ENCODE measurements at places on chromosomes 2 and 18. TPM values are rescaled to one million over a fixed set of nuclear protein-coding genes. Genes with fewer than 3 reads are reported as not detected.

The TUBA4B gene
- not detected for total RNA-seq

DNA sequence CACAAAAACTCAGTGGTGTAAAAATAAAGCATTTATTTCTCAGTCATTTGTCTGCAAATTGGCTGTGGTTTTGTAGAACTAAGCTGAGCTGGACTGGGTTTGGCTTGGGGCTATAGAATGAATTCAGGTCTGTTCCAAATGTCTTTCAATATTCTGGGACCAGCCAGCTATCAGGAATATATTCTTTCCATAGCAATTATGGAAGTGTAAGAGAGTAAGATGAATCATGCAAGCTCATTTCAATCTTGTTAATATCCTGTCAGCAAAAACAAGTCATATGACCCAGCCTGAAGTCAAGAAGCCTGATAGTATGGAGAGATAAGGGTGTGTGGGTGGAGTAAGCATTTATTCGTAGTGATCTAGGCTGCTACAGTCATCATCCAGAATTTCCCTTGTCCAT, 481.0 kb upstream of the CDH2 start:
- peak; percentile 61 for DNase-seq

DNA sequence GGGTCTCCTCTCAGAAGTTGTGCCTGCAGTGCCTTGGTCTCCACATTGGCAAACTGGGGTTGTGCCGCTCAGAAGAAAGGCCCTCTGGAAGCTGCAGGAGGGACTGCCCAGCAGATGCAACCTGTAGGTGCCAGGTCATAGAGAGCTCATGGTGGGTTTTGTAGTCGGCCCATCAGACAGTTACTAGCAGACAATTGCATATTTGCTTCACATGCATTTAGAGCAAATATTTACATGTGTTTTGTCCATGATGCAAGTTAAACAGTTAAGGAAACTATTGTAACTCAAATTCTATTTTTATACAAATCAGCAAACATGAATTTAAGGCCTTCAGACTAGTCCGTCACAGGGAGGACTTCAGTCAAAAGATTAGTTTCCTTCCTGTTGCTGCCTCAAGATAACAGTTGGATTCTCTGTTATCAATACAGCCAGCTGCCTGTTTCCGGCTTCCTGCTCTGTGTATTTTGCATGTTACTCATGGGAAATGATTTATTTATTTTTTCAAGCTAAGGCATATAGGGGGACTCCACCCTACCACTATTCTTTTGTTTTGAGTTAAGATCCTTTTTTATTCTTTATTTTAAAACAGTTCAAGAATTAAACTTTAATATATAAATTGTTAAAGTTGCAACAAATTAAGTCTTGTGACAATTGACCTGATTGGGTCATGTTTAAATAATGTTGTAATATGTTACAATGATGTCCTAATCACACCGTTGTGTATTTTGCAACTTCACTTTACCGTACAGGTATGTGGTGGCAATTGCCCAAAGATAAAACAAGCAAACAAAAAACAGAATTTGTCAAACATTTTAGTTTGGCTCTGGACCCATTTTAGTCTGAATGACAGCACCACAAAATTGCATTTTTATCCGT, 133.5 kb downstream of the SPTBN1 start:
- no peak for DNase-seq

DNA sequence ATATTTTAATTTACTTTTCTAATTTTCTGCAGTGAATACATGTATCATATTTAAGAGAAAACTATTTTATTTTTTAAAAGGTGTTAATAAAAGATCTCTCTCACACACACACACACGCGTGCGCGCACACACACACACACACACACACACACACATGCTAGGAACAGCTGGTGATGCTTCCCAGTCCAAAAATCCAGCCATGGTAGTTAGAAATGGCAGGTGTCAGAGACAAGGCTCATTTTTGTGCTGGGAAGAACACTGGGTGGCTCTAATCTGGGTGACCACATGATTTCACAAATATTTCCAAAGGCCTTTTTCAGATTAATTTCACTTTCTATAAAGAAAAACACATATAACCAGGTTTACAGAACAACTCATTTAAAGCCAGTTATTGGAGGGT, 104.5 kb upstream of the NCK2 start:
- DNase-seq: no peak

The REG3G gene
- total RNA-seq: not detected

The ATP5F1A gene
- total RNA-seq: 597 TPM

- DNase-seq: no peak
Measured at GRCh38 chr2:11990576-11990975, 244.1 kb downstream of the LPIN1 start.

The DLX1 gene
- 7.8 TPM for total RNA-seq

GRCh38 chr2:139911160-139911559, 1131.0 kb upstream of the NXPH2 start:
- no peak for DNase-seq

- peak; percentile 98 for DNase-seq
Measured at GRCh38 chr2:71935262-71935848, 212.3 kb downstream of the CYP26B1 start.

DNA sequence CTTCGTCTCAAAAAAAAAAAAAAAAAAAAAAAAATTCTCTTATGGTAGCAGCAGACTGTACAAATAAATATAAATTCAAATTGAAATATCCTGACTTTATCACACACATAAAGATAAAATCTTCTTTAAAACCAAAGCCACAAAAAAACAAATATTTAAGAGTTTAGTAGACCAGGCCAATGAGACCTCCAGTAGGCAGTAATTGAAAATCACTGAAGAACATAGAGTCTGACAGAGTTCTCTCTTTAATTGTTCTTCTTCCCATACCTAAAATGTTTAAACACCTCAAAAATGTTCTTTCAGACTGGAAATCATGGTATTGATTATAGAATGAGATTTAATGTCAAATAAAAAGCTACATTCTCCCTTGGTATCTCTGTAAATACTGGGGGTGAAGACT, 20.8 kb downstream of the PRPF40A start:
- DNase-seq: no peak

DNA sequence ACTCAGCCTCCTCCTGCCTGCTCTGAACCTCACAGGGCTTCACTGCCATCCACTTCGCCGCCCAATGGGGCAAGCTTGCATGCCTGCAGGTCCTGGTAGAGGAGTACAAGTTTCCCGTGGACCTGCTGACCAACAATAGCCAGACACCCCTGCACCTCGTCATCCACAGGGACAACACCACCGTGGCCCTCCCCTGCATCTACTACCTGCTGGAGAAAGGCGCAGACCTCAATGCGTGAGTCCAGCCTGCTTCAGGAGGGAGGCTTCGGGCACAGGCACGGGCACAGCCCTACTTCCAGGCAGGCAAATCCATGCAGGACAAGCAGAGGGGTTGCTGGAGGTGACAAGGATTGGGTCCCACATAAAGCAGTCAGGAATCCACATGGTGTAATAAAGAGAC, 1.2 kb downstream of the ANKRD53 start:
- DNase-seq: no peak

The DNAH7 gene
- total RNA-seq: 1.3 TPM

DNA sequence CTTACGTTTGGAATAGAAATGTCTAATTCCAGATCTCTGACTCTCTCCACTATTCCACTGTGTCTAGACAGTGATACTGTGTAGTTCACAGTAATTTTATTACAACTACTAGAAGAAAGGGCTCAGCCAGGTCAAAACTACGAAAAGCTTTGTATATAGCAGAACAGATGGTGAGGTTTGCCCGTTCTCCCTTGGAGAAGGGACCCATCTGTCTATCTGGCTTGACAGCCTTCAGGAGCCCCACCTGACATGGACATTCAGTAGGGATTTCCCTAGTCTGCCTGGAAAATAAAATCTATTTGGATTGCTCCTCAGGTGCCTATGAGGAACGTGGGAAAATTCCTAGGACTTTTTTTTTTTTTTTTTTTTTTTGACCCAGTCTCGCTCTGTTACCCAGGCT, 435.4 kb downstream of the NRXN1 start:
- DNase-seq: no peak

DNA sequence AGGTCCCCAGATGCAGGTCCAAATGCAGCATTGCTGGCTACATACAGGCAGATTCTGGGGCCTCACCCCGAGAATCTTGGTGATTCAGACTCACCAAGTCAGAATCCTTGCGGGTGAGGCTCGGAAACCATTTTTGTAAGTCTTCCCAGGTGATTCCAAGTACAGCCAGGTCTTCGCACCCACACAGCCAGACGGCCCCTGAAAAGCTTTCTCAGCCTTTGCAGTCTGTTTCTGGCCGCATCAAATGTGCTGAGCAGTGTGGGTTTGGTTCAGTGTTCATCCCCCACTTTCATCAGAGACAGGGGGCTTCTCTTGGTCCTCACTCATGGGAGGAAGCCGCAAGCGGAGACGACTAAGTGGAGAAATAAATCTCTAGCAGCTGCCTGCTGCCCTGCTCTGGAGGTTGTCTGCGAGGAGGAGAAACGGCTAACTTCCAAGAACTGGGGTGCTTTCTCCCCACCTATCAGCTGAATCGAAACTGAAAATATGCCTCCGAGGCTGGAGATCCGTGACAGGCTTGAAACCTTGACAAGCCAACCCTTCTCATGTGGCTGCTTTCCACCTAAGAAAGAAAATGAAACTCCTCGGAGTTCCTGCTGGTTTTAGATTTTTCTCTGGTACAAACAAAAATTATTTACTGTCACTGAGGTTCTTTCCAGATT, 8.9 kb upstream of the TMEM185B start:
- peak; percentile 67 for DNase-seq

- DNase-seq: no peak
Measured at GRCh38 chr2:217643789-217644301, 358.9 kb downstream of the TNS1 start.

DNA sequence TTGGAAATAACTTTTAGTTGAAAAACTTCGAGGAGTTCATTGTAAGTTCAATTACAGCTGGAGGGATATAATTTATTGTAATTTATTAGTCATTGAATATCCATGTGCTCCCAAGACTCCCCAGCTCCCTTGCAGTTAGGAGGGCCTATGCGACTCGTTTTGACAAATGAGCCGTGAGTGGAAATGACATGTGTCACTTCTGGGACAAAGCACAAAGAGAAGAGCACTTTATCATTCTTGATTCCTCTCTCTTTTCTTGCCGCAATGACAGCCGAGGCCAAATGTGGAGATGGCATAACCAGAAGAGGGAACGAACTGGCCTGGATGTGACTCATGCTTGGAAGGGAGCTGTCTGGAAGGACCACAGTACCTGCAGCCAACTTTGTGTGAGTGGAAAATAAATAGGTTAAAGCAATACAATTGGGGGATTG, 44.2 kb upstream of the ITSN2 start:
- peak; percentile 52 for DNase-seq

DNA sequence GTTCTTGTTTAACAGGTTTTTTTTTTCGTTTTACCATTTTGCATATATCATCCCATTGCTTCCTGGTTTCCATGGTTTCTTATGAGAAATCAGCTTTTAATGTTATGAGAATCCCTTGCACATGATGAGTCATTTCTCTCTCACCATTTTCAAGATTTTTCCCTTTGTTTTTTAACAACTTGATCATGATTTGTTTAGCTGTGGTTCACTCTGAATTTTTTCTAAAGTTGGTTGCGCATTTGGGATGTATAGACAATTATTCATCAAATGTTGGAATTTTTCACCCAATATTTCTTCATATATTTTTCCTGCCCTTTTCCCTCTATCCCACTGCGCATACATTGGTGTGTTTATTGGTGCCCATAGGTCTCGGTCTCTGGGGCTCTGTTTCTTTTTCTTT, 42.4 kb upstream of the BIN1 start:
- peak; percentile 90 for DNase-seq

DNA sequence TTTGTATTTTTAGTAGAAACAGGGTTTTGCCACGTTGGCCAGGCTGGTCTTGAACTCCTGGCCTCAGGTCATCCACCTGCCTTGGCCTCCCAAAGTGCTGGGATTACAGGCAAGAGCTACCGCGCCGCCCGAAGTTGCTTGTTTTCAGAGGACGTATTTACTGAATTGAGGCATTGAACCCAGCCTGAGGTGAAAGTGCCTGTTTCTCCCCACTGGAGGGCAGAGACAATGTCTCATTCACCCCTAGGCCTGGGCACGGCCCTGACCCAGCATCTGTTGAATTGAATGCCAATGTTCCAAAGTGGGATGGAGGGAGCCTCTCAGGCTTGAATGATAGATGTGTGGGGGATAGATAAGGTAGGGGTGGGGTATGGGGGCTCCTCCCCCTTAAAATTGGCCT, 4.5 kb upstream of the TMBIM1 start:
- no peak for DNase-seq

GRCh38 chr2:186515376-186515775, 29.3 kb downstream of the ZC3H15 start:
- no peak for DNase-seq

The DCC gene
- not detected for total RNA-seq

- DNase-seq: peak; percentile 82
Measured at GRCh38 chr2:29130295-29130694, 15.1 kb downstream of the CLIP4 start.

The SLC9A4 gene
- not detected for total RNA-seq

DNA sequence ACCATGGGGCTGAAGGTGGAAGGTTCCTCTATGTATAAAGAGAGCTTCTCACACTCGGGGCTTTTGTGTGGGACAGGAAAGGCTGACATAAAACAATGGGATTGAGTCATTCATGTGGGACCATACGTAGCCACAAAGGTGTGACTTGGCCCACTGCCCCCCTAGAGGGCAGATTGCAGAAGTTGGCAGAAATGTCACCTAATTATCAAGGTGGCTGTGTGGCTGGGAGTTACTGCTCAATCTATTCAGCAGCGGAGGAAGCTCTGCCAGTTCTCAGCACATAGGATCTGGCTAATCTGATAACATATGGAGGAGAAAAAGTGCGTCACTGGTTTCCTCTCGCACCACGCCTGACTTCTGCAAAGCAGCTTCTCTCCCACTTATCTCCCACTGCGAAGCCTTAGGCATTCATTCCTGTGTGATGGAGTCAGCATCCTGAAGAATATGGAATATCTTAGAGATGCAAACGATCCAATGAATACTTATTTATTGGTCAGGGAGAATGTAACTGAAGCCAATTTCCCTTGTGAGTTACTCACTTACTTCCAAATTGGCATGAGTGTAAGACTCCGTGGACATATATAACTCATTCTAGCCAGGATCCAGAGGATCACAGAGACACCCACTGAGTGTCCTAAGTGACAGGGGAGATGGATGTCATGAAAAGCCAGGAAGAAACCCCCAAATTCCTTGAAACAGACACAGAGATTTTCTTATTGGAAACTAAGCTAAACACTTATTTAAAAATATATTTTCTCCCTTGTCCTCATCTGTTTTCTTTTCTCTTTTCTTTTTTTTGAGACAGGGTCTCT, 344.8 kb downstream of the TGIF1 start:
- DNase-seq: peak; percentile 89

GRCh38 chr2:73730810-73731209, 6.3 kb downstream of the TPRKB start:
- no peak for DNase-seq

The DOK6 gene
- total RNA-seq: not detected

GRCh38 chr18:14937271-14937670, 189.3 kb downstream of the ANKRD30B start:
- no peak for DNase-seq

The MXD1 gene
- 3.7 TPM for total RNA-seq

The RETREG2 gene
- 63.2 TPM for total RNA-seq

- no peak for DNase-seq
Measured at GRCh38 chr18:43001821-43002220, 113.7 kb downstream of the RIT2 start.

GRCh38 chr2:3079466-3079865, 298.2 kb downstream of the EIPR1 start:
- DNase-seq: no peak

The CD207 gene
- total RNA-seq: not detected
